ENCODE measurements at places on chromosomes 16 and 17.

DNA sequence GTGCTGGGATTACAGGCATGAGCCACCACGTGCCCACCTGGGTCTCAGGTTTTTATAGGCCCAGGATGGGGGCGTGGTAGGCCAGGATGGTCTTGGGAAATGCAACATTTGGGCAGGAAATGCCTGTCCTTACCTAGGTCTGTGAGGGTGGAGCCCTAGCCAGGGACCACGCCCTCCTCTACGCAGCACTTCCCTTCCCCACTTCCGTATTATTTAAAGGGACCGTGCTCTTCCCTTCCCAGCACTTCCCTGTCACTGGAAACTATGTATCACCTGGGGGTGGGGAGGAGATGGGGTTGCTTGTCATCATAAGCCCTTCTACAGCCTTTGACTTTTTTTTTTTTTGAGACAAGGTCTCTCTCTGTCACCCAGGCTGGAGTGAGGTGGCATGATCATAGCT is 238.9 kb upstream of the NLRP1 start:
- DNase-seq: no peak

DNA sequence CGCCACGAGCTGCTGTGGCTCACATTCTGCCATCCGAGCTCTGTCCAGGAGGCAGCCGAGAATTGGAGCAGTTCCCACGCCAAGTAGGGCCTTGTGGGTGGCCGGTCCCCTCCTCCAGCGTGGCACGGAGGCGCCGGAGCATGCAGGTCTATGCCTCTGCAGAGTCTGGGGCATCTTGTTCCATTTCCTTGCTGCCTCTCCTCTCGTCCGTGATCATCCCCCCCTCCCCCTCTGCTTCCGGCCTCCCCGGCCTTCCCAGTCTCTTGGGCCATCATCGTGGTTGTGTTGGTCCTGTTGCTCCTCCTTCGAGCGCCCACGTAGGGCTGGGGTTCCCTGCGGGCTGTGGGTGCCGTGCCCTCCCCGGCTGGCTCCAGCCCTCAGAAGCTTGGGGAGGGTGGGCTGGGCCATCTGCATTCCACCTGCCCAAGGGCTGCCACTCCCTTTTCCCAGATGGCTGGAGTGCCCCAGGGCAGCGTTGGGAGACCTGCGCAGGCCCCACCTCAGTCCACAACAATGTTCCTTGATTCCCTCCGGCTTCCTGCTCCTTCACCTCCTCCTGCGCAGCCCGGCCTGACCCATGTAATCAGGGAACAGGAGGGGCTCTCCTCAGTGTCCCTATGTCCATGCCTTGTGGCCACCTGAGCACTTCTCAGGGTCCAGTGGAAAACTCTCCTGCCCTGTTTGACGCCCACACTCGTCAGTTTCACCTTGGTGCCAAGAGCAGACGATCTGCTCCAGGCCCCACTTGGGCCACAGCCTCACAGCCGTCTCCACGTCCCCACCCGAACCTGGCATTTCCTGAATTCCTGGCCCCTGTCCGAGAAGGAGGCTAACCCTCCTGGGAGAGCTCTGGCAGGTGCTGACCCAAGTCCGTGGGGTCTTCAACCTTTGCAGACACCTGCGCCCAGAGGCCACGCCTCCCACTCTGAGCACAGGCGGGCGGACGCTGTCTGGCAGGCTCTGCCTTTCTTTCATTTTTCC is 37.1 kb downstream of the BAIAP2 start:
- DNase-seq: no peak

DNA sequence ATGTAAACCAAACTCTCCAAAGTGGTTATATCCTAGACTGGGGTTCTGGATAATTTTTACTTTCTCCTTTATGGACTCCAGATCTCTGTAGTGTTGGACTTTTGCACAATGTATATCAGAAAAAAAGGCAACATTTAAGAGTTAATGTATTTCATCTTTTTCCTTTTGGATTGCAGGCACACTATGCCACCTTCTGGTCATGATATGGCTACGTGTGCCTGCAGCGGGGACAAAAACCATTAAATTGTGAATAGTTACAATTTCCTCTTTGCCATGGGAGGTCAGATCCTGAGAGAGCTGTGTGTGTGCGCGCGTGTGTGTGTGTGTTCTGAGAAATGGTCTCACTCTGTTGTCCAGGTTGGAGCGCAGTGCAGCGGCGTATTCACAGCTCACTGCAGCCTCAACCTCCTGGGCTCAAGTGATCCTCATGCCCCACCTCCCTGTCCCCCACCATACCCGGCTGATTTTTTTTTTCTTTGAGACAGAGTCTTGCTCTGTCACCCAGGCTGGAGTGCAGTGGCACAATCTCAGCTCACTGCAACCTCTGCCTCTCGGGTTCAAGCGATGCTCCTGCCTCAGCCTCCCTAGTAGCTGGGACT is 4.3 kb upstream of the SGF29 start:
- no peak for DNase-seq

GRCh38 chr17:27504188-27504995 is 48.1 kb downstream of the KSR1 start:
- DNase-seq: no peak
